Left ventricle myocardium superior (tissue), 1 donor: ENCODE measurements at places on chromosomes 7 and 10. TPM values are rescaled to one million over a fixed set of nuclear protein-coding genes. Genes with fewer than 3 reads are reported as not detected.
A peak's percentile ranks its signal among the peaks of the same experiment; 100 is the strongest.

NME8 gene
- total RNA-seq: not detected

C10orf71 gene
- 126 TPM for total RNA-seq

DNA sequence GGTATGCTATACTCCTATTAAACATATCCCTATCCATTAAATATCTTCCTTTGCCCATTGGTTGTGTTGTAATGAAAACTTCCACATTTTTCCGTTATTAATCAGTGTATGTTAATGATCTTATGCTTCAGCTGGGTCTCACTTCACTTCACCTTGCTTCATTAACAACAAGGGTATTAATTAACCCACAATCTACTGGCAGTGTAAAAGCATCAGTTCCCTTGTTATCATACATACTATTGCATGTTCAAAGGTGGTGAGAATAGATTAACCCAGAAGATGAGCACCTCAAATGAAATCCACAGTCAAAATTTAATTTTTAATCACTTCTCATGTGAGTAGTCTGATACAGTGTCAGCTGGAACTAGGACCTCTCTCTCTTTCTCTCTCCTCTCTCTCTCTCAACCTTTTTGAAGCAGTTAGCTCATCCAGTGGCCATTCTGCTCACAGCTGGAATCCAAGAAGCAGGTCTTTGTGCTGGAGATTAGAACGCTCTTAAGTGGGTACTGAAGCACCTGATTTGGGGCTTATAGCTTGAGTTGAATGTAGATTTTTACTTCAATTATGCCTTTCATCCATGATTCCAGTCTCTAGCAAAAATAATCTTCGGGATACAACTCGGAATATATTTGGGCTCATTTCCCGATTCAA, 172.3 kb downstream of the RAPGEF5 start:
- DNase-seq: no peak

TMEM213 gene
- total RNA-seq: not detected

DNA sequence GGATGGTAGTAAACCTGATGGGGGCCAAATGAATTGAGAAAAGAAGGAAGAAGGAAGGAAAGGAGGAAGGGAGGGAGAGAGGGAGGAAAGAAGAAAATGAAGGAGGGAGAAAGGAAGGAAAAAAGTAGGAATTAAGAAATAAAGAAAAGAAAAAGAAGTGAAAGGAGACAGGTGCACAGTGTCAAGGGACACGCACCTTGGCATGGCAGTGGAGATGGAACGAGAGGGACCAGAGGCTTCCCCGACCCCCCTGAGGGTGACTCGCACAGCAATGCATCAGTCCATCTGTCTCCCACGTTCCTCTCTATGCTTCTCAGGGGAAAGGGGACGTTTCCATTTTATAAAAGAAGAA, 199.6 kb downstream of the CXCL12 start:
- DNase-seq: no peak

EBF3 gene
- total RNA-seq: 7.1 TPM

RRP12 gene
- 11.6 TPM for total RNA-seq

OR9A2 gene
- not detected for total RNA-seq

DCLRE1A gene
- total RNA-seq: 6.3 TPM

DNA sequence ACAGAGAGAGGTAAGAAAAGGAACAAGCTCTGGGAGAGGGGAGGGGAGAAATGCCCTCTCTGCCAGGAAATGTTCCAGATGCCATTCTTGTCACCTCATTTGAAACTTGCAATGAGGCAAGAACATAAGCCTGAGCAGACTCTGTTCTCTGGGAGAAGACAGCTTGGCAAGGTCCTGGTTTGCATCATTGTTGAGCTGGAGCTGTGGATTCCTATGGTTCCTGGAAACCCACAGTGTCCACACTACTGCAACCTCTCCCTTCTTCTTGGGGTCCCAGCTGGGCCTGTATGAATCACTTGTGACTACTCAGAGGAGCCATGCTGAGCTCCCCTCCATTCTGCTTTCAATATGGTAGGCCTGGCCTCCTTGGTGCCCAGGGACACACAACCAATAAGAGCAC, 60.8 kb upstream of the HECTD2 start:
- peak; percentile 19 for DNase-seq

DNA sequence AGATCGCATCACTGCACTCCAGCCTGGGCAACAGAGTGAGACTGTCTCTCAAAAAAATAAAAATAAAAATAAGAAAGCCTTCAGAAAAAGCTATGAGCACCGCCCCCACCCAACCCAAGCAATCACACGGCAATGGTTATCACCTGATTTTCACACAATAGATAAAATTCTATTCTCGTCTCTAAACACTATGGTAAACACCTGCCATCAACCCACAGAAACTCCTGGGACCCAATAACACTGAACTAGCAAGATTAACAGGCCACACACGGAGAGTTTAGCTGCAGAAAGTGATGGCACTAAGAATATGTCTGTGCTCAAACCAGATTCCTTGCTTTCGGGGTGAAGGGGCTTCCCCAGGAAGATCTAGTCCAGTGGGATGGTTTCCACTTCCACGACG, 173.8 kb downstream of the DIP2C start:
- no peak for DNase-seq

PRLHR gene
- not detected for total RNA-seq
